Memory B cell (primary cell): ENCODE measurements at places on chromosomes 4 and X.

- H3K4me1 ChIP-seq, result peaks cover 20% of the 10 kb centered on the region
- no peak overlapping the region for H3K4me3 ChIP-seq
- DNase-seq, result no peak
- peaks cover 2% of the 10 kb centered on the region for H3K27me3 ChIP-seq
Measured at GRCh38 chr4:10032625-10033024, 11.3 kb upstream of the SLC2A9 start.

GRCh38 chrX:18179446-18179845, 41.2 kb downstream of the BEND2 start:
- H3K27ac ChIP-seq, result no peak overlapping the region
- no peak overlapping the region for H3K4me3 ChIP-seq
- H3K27me3 ChIP-seq, result no peaks in the 10 kb centered on the region
- DNase-seq, result no peak

- H3K4me3 ChIP-seq, result peak overlapping the region; percentile 75
- DNase-seq, result peak; percentile 27
- peaks cover 44% of the 10 kb centered on the region for H3K4me1 ChIP-seq
- H3K27me3 ChIP-seq, result no peaks in the 10 kb centered on the region
Measured at GRCh38 chr4:1309261-1310010, 19.7 kb downstream of the MAEA start.

DNA sequence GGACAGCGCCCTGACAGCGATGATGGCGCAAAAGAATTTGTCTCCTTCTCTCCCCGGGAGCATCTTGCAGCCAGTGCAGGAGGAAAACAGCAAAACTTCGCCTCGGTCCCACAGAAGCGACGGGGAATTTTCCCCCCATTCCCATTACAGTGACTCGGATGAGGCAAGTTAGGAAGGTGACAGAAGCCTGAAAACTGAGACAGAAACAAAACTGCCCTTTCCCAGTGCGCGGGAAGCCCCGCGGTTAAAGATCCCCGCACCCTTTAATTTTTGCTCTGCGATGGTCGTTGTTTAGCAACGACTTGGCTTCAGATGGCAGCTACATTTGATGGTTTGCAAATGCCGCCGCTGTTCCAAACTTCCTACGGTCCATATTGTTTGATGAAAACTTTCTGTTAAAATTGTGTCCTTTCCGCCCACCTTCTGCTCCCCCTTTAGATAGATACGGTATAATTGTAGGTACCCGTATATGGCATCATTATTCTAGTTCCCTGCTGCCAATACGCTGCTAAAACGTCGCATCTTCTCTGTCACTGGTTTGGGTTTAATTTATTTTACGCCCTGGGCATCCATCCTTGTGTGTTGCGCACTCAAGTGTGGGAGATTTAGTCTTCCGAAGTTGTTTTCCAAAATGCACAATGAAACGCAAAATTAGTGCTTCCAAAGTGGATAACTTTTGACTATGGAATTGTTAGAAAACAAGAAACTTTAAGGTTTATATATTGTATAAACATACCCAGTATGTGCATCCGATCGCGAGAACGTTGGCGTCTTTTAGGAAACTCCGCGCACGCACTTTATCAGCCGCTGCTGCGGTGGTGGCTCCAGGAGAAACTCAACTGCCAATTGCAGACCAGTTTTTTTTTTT, 1.5 kb downstream of the ATOH1 start:
- H3K36me3 ChIP-seq, result no peaks in the 10 kb centered on the region
- DNase-seq, result no peak
- H3K27ac ChIP-seq, result no peak overlapping the region
- peaks cover 7% of the 10 kb centered on the region for H3K4me1 ChIP-seq
- peaks cover 27% of the 10 kb centered on the region for H3K27me3 ChIP-seq
- no peak overlapping the region for H3K4me3 ChIP-seq

DNA sequence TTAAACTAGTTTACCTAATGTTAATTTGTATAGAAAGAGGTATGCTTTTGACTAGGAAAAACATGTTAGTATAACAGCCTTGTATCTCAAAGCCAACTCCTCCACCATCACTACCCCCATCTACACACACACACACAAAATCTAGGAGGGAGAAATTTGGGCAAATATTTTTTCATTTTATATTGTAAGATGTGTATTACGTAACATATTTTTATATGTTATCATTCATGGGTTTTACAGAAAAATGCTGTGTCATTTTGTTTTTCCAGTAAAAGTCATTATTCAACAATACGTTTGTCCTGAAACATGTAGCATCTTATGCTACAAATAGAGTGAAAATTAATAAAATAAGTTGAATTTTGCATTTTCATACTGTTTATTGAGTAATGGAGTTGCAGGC, 3.0 kb downstream of the SULT1B1 start:
- no peaks in the 10 kb centered on the region for H3K36me3 ChIP-seq
- no peaks in the 10 kb centered on the region for H3K27me3 ChIP-seq
- no peak overlapping the region for H3K27ac ChIP-seq
- DNase-seq, result no peak
- no peaks in the 10 kb centered on the region for H3K4me1 ChIP-seq

DNA sequence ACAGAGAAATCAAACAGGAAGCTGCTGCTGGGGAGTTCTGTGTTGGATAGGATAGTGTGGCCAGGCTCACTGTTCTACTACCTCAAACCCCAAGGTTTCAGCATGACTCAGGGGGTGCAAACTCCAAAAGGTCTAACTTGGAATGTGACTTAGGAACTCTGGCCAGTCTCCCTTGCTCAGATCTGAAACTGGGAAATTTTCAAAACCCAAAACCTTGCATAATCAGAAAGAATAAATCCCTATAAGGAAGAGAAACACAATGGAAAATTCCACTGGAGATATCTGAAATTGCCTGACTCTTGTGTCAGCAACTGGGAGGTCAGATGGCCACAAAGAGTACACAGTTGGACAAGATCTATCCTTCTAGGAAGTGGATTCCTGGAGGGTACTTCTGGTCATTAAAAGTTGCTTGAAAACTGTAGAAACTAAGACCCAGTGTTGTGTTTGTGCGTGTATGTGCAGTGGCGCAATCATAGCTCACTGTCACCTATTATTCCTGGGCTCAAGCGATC, 58.0 kb downstream of the PPEF2 start:
- DNase-seq, result no peak
- H3K4me3 ChIP-seq, result no peak overlapping the region
- H3K4me1 ChIP-seq, result peaks cover 2% of the 10 kb centered on the region
- H3K27ac ChIP-seq, result no peak overlapping the region
- no peaks in the 10 kb centered on the region for H3K36me3 ChIP-seq

- H3K4me1 ChIP-seq, result peaks cover 18% of the 10 kb centered on the region
- peak overlapping the region; percentile 82 for H3K4me3 ChIP-seq
- H3K27ac ChIP-seq, result no peak overlapping the region
- H3K27me3 ChIP-seq, result no peaks in the 10 kb centered on the region
Measured at GRCh38 chr4:1855333-1856070, 454 bp downstream of the LETM1 start.

GRCh38 chr4:82905205-82905604, 4.7 kb downstream of the THAP9 start:
- peaks cover 5% of the 10 kb centered on the region for H3K4me1 ChIP-seq
- H3K27me3 ChIP-seq, result no peaks in the 10 kb centered on the region
- DNase-seq, result no peak
- H3K36me3 ChIP-seq, result peaks cover 2% of the 10 kb centered on the region

GRCh38 chr4:185040523-185040922, 22.2 kb downstream of the HELT start:
- H3K4me1 ChIP-seq, result peaks cover 5% of the 10 kb centered on the region
- no peaks in the 10 kb centered on the region for H3K36me3 ChIP-seq
- DNase-seq, result no peak
- H3K4me3 ChIP-seq, result no peak overlapping the region

DNA sequence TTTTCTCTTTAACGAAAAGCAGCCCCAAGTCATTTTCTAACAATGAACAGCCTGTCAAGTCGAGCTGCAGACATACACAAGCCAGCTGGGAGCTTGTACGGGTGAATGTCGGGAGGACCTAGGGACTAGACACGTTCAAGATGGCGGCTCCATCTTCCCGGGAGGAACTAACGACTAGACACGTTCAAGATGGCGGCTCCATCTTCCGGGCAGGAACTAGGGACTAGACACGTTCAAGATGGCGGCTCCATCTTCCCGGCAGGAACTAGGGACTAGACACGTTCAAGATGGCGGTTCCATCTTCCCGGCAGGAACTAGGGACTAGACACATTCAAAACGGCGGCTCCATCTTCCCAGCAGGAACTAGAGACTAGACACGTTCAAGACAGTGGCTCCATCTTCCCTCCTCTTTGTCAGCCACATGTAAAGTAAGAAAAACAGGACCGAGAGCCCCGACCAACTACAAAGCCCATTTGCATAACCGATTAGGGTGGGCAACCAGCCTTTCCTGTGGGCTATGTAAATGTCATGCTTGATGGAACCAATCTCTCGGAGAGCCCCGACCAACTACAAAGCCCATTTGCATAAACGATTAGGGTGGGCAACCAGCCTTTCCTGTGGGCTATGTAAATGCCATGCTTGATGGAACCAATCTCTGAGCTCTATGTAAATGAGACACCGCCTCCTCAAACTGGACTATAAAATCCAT, 175.5 kb downstream of the DHRSX start:
- peak overlapping the region; percentile 37 for H3K27ac ChIP-seq
- peak overlapping the region; percentile 86 for H3K4me3 ChIP-seq
- H3K27me3 ChIP-seq, result no peaks in the 10 kb centered on the region

DNA sequence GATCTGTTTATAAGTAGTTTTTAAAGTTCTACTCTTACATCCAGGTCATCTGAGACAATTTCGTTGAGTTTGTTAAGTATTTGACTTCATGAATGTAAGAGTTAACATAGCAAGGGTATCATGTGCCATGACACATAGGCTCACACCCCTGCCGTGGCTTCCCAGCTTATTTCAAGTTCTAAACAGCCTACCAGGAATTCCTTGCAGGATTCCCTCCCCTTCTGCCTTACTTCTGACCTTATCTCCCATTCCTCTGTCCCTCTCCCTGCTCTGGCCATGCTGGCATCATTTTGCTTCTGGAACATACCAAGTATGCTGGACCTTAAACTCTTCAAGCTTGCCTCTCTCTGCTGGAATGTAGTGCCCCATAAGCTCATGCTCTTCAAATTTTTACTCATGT, 369.9 kb upstream of the PCDH7 start:
- no peak for DNase-seq
- no peaks in the 10 kb centered on the region for H3K36me3 ChIP-seq
- H3K4me3 ChIP-seq, result no peak overlapping the region
- H3K4me1 ChIP-seq, result no peaks in the 10 kb centered on the region
- no peaks in the 10 kb centered on the region for H3K27me3 ChIP-seq
- H3K27ac ChIP-seq, result no peak overlapping the region

DNA sequence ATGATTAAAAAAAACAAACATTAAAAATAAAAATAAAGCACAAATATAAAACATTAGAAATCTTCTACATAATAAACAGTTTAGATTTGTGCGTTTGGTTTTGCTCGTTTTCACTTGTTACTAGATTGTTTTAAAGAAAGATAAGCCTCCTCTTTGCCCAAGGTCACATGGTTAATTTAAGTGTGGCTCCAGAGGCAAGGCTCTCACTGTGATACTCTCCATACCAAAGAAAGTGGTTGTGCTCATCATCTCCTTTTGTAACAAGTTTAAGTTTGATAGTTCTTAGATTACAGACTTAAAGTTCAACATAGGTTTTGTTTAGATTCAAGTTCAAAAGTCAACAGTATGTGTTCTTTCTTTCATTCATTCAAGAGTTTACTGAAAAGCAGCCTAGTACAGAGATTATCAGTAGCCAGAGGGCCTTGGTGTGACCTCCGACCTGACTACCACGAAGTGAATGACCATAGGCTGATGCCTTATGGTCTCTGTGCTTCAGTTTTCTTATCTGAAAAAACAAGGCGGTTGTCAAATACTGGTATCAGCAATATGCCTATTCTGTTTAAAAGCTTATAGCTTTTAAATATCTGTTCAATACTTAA, 133.2 kb downstream of the ZAR1 start:
- H3K27me3 ChIP-seq, result no peaks in the 10 kb centered on the region
- H3K4me3 ChIP-seq, result no peak overlapping the region
- DNase-seq, result no peak
- peaks cover 27% of the 10 kb centered on the region for H3K36me3 ChIP-seq

- H3K36me3 ChIP-seq, result no peaks in the 10 kb centered on the region
- no peak overlapping the region for H3K27ac ChIP-seq
- no peaks in the 10 kb centered on the region for H3K27me3 ChIP-seq
Measured at GRCh38 chr4:97479388-97479787, 663.9 kb downstream of the STPG2 start.

DNA sequence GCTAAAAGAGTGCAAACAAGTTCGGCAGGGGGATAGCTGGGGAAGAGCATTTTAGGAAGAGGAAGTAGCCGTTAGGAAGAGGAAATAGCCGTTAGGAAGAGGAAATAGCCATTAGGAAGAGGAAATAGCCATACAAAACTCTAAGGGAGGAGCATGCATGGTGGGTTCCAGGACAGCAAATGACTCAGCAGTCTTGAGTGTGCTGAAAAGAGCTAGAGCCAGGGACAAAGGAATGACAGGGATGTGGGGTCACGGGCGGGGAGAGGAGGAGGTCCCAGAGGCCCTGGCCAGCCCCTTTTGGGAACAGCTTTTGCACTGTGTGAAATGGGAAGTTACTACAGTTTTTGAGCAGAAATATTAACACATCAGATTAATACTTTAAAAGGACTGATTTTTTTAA, 882.6 kb downstream of the TRIML1 start:
- no peak overlapping the region for H3K4me3 ChIP-seq
- no peak overlapping the region for H3K27ac ChIP-seq
- DNase-seq, result no peak
- H3K36me3 ChIP-seq, result no peaks in the 10 kb centered on the region
- no peaks in the 10 kb centered on the region for H3K27me3 ChIP-seq

GRCh38 chr4:24091639-24092233, 201.9 kb upstream of the PPARGC1A start:
- H3K27ac ChIP-seq, result no peak overlapping the region
- no peak overlapping the region for H3K4me3 ChIP-seq
- no peaks in the 10 kb centered on the region for H3K4me1 ChIP-seq
- DNase-seq, result no peak
